Astrocyte (in vitro differentiated cells and primary cell): ENCODE measurements at places on chromosomes 6 and 20. TPM values are rescaled to one million over a fixed set of nuclear protein-coding genes. Genes with fewer than 3 reads are reported as not detected.

Gene TCP11
- total RNA-seq: not detected in 2 replicates

Gene STMND1
- total RNA-seq: 0.16 TPM in 1 of 2 replicates, not detected in the other

- H3K27ac ChIP-seq: no peak overlapping the region
- no peaks in the 10 kb centered on the region for H3K27me3 ChIP-seq
- H3K4me1 ChIP-seq: peaks cover 4% of the 10 kb centered on the region
- peaks cover 26% of the 10 kb centered on the region for H3K36me3 ChIP-seq
- DNase-seq: no peak
Measured at GRCh38 chr6:169235286-169235685, 18.4 kb downstream of the THBS2 start.

DNA sequence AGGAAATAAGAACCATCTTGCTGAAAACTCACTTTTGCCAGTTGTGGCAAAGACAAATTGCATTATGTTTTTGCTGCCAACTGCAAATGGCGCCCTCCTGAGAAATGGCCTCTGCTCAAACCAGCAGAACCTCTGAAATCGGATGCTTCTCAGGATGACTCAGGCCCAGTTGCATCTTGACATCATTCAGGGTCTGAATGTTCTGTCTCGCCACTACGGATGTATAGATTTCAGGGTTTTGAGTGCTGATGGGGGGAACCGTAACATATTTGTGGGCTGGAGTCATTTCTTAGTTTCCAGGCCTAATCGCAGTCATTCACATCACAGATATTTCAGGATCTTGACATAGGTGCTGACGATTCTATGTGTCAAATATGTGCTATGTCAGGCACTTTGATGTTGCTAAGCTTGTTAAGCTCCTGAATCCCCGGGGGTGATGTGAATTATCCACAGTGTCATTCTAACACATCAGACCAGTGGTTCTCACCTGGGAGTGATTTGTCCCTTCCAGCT, 207.1 kb downstream of the NFATC2 start:
- peak overlapping the region; percentile 99 for H3K27ac ChIP-seq
- DNase-seq: peak; percentile 100
- H3K4me3 ChIP-seq: no peak overlapping the region
- no peaks in the 10 kb centered on the region for H3K36me3 ChIP-seq

Gene CEP162
- 6.3 and 6.9 TPM in 2 replicates for total RNA-seq

DNA sequence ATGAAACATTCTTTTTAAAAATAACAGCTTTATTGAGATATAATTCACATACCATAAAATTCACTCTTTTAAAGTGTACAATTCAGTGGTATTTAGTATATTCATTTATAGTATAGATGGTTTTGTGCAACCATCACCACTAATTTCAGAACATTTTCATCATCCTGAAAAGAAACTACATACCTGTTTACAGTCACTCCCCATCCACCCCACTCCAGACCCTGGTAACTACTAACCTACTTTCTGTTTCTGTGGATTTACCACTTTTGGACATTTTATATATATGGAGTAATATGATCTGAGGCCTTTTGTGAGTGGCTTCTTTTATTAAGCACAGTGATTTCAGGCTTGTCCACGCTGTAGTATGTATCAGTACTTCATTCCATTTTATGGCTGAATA, 2.5 kb upstream of the TMEM217 start:
- H3K4me1 ChIP-seq: peaks cover 11% of the 10 kb centered on the region
- no peaks in the 10 kb centered on the region for H3K27me3 ChIP-seq
- H3K4me3 ChIP-seq: no peak overlapping the region
- no peak overlapping the region for H3K27ac ChIP-seq

Gene ELOVL4
- total RNA-seq: 10.0 and 10.4 TPM in 2 replicates

Gene ARFGEF2
- 23.8 and 28.2 TPM in 2 replicates for total RNA-seq

Gene FAM217A
- total RNA-seq: not detected in 2 replicates

DNA sequence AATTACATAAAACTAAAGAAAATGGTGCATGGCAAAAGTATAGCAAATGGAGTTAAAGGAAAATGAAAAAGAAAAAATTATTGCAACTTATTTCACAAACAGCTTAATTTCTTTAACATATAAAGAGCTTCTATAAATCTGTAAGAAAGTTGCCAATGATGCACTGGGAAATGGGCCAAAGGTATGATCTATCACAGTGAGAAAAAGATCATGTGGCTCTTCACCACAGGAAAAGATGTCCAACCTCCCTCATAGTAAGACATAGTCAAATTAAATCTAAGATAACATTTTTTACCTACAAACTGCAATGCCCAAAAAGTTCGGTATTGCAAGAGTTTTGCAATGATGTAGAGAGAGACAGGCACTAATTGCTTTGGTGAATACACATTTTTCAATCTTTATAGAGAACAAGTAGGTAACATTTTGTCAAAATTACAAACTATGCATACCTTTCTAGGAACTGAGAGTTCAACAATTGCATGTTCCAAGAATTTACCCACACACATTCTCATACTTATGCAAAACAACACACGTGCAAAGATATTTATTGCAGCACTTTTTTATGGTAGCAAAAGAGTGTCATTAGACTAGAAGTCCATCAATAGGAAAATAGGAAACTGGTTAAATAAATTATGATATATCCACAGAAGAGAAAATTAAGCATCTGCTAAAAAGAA, 372.6 kb downstream of the QKI start:
- no peak overlapping the region for H3K4me3 ChIP-seq
- no peaks in the 10 kb centered on the region for H3K36me3 ChIP-seq
- no peaks in the 10 kb centered on the region for H3K4me1 ChIP-seq
- no peak for DNase-seq
- no peaks in the 10 kb centered on the region for H3K27me3 ChIP-seq

Gene OTOR
- not detected in 2 replicates for total RNA-seq

GRCh38 chr6:43969158-43969981, 157.9 kb downstream of the MRPL14 start:
- H3K27ac ChIP-seq: no peak overlapping the region
- no peaks in the 10 kb centered on the region for H3K4me1 ChIP-seq
- H3K36me3 ChIP-seq: no peaks in the 10 kb centered on the region
- peaks cover 10% of the 10 kb centered on the region for H3K27me3 ChIP-seq

GRCh38 chr6:96687121-96687520, 124.2 kb downstream of the FHL5 start:
- no peaks in the 10 kb centered on the region for H3K27me3 ChIP-seq
- no peak for DNase-seq
- no peak overlapping the region for H3K4me3 ChIP-seq
- H3K36me3 ChIP-seq: no peaks in the 10 kb centered on the region

GRCh38 chr6:22621028-22621427, 51.7 kb downstream of the HDGFL1 start:
- H3K4me1 ChIP-seq: no peaks in the 10 kb centered on the region
- H3K4me3 ChIP-seq: no peak overlapping the region
- H3K36me3 ChIP-seq: no peaks in the 10 kb centered on the region
- no peaks in the 10 kb centered on the region for H3K27me3 ChIP-seq

Gene NTSR1
- 0.10 and 0.16 TPM in 2 replicates for total RNA-seq

- DNase-seq: no peak
- H3K4me3 ChIP-seq: peak overlapping the region; percentile 64
- peaks cover 3% of the 10 kb centered on the region for H3K27me3 ChIP-seq
- H3K27ac ChIP-seq: no peak overlapping the region
- no peaks in the 10 kb centered on the region for H3K36me3 ChIP-seq
Measured at GRCh38 chr20:13995841-13996240, 525 bp downstream of the MACROD2 start.

DNA sequence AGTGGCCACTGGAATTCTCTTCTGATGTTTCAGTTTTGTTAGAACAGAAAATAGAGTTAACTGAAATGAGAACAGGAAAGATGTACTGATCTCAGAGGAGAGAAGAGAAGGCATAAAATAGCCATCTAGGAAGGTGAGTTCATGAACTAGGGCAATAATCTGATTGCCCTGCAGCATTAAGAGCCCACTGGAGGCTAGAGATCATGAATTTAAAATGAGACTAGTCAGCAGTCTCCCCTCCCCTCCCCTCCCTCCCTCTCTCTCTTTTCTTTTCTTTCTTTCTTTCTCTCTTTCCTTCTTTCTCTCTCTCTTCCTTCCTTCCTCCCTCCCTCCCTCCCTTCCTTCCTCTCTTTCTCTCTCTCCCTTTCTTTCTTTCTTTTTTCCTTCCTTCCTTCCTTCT, 28.9 kb downstream of the GPRC6A start:
- no peak for DNase-seq
- no peaks in the 10 kb centered on the region for H3K36me3 ChIP-seq
- H3K4me1 ChIP-seq: no peaks in the 10 kb centered on the region
- H3K4me3 ChIP-seq: no peak overlapping the region
- no peaks in the 10 kb centered on the region for H3K27me3 ChIP-seq

DNA sequence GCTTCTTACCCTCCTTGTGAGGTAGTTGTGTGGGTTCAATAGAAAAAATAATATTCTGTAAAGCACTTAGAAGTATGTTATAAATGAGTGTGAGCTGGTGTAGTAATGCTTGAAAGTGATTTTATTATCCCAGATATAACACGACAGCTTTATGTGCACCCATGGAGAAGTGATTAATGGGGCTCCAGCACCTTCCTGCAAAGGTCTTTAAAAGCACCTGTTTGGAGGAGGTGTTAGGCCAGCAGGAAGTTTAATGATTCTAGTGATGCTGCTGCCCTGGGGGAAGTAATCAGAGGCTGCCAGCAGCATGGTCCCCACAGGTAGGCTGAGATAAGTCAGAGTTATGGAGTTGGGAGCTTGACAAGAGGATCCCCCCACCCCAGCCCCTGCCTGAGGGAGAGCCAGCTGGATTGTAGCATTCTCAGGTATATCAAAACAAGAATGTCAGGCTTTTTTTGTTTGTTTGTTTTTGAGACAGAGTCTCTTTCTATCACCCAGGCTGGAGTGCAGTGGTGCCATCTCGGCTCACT, 166.3 kb downstream of the PHACTR1 start:
- no peak overlapping the region for H3K27ac ChIP-seq
- no peaks in the 10 kb centered on the region for H3K36me3 ChIP-seq
- no peak for DNase-seq
- no peak overlapping the region for H3K4me3 ChIP-seq
- peaks cover 5% of the 10 kb centered on the region for H3K4me1 ChIP-seq

- H3K4me1 ChIP-seq: peaks cover 30% of the 10 kb centered on the region
- no peaks in the 10 kb centered on the region for H3K36me3 ChIP-seq
- no peaks in the 10 kb centered on the region for H3K27me3 ChIP-seq
- peak overlapping the region; percentile 54 for H3K27ac ChIP-seq
- DNase-seq: peak; percentile 84
- peak overlapping the region; percentile 27 for H3K4me3 ChIP-seq
Measured at GRCh38 chr6:151387175-151387970, 4.0 kb downstream of the ZBTB2 start.

DNA sequence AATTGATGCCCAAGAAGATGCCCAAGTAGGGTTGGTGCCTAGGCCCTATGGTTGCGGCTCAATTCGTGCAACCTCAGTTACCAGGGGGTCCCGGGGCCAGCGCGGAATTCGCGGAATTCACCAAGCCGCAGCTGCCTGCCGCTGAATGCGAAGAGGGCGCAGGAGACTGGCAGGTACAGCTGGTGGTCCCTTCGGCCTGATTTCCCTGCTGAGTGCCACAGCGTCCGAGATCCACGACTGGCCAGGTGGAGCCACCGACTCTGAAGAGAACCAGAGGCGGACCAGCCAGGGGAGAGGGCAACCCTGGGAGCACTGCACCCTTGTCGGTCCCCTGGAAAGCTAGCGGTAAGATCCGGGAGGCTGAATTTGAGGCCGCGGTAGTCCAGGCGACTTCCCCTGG, 6.8 kb upstream of the TFAP2D start:
- no peak overlapping the region for H3K27ac ChIP-seq
- H3K27me3 ChIP-seq: peaks cover 5% of the 10 kb centered on the region
- H3K4me3 ChIP-seq: no peak overlapping the region
- no peaks in the 10 kb centered on the region for H3K4me1 ChIP-seq
- no peaks in the 10 kb centered on the region for H3K36me3 ChIP-seq

Gene PDYN
- total RNA-seq: not detected in 2 replicates

DNA sequence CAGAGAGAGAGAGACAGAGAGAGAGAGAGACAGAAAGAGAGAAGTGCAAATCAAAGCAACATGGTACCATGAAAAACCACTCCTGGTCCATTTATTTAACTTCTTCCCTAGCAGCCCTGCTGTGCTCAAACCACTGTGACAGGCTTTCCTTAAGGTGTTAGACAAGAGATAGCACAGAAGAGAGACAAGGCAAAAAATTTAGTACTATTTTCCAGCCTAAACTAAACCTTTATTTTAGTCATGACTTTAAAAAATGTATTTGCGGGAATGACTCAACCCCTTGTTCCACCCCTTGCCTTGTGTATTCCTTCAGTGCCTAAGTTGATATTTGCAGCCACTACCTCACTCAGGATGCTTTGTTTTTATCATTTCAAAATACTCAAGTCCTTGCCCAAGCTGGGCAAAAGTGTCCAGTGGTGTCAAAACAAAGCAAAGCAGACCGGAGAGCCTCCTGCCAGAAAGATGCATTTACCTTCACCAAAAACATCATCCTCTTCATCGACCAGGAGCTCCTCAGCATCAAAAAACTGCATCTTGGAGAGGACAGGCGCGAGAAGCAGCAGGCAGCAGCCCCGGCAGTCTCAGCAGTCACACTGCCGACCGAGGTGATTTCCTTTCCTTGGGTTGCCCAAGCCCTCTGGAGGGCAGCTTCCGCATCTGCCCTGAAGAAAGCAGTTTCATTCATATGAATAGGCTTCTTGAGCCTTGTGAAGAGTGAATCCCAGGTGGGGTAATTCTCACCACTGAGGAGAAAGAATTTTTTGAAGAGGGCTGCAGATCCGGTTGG, at the start of gene RIPOR2:
Gene RIPOR2, minus strand, starts transcription at position 595 of the 787 bp plus-strand sequence. Its CDS starts 62 bp downstream, at position 533.
- no peak within 1 kb of the TSS for H3K4me3 ChIP-seq
- peaks cover 13% of the 10 kb centered on the region for H3K4me1 ChIP-seq
- no peak within 1 kb of the TSS for H3K27ac ChIP-seq

Gene PEX3
- total RNA-seq: 14.2 and 20.8 TPM in 2 replicates

- no peak overlapping the region for H3K27ac ChIP-seq
- H3K4me3 ChIP-seq: no peak overlapping the region
Measured at GRCh38 chr20:57647006-57647932, 27.0 kb upstream of the ZBP1 start.

- H3K27ac ChIP-seq: no peak overlapping the region
- H3K4me1 ChIP-seq: no peaks in the 10 kb centered on the region
- DNase-seq: peak; percentile 73
- H3K4me3 ChIP-seq: no peak overlapping the region
- no peaks in the 10 kb centered on the region for H3K36me3 ChIP-seq
Measured at GRCh38 chr6:155832596-155832995, 377.0 kb upstream of the NOX3 start.

DNA sequence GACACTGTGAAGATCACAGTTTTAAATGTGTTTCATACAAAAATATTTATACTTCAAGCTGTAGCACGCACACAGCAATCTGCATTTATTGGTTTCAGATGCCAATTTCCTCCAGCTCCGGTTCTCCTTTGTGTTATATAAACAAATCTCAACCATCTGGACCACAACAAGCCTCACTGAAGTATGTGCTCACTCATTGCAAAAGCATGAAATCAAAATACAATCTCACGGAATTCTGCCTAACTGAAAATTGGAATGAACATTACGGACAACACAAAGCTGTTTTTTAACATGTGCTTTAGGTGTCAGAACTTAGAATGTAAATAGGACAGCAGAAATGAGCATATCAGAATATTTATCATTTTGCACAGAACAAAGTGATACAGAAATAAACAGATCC, 38.0 kb downstream of the RCAN2 start:
- peak overlapping the region; percentile 52 for H3K27ac ChIP-seq
- H3K4me3 ChIP-seq: peak overlapping the region; percentile 7
- peaks cover 10% of the 10 kb centered on the region for H3K4me1 ChIP-seq
